ENCODE measurements at places on chromosomes 16 and 17. TPM values are rescaled to one million over a fixed set of nuclear protein-coding genes. Genes with fewer than 3 reads are reported as not detected.

The CDC27 gene
- 56.1 TPM for total RNA-seq

GRCh38 chr16:30458561-30459394, 13.1 kb upstream of the SEPHS2 start:
- no peak for DNase-seq

The FAM83G gene
- total RNA-seq, result 60.0 TPM

The SLC6A2 gene
- not detected for total RNA-seq

The TNFSF13 gene
- total RNA-seq, result 13.5 TPM

- DNase-seq, result no peak
Observed at GRCh38 chr16:50500171-50500874, 47.9 kb upstream of the NKD1 start.

- no peak for DNase-seq
Observed at GRCh38 chr17:77209330-77209748, 68.6 kb downstream of the SEC14L1 start.

DNA sequence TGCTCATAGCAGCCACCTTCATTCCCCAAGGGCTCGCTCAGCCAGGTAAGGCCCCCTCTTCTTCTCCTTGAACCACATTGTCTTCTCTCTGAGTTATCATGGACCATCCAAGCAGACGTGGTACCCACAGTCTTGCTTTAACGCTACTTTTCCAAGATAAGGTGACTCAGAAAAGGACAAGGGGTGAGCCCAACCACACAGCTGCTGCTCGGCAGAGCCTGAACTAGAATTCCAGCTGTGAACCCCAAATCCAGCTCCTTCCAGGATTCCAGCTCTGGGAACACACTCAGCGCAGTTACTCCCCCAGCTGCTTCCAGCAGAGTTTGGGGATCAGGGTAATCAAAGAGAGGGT, 272 bp downstream of the CCL2 start:
- DNase-seq, result no peak

The ACAP1 gene
- 3.6 TPM for total RNA-seq

The KLHL10 gene
- not detected for total RNA-seq

The PRAC2 gene
- total RNA-seq, result not detected

The ITGB4 gene
- total RNA-seq, result 17.8 TPM

The KRTAP3-2 gene
- total RNA-seq, result not detected

GRCh38 chr17:192666-193425, 11.4 kb upstream of the DOC2B start:
- DNase-seq, result no peak

The GNGT2 gene
- 0.58 TPM for total RNA-seq

DNA sequence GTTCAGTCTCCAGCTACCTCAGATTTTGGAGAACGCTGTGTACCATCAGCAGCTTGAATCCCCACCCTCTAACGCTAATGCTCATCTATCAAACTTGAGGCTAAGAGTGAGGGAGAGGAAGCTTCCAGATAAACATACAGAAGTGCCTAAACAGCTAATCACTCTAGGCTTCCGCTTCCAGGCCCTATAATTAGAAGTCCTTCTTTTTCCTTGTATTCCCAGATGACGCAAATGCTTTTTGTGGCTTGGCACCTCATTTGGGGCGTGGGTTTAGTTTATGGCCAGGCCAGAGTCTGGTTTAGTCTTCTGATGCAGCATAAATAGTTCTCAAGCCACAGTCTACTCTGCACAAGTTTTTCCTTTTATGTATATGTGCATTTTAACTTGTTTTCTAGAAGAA, 263.4 kb downstream of the BCAS3 start:
- no peak for DNase-seq

The GPATCH8 gene
- total RNA-seq, result 34.9 TPM

The SLC47A1 gene
- 1.0 TPM for total RNA-seq

GRCh38 chr17:68759343-68760140, 158.4 kb upstream of the FAM20A start:
- peak; percentile 71 for DNase-seq

DNA sequence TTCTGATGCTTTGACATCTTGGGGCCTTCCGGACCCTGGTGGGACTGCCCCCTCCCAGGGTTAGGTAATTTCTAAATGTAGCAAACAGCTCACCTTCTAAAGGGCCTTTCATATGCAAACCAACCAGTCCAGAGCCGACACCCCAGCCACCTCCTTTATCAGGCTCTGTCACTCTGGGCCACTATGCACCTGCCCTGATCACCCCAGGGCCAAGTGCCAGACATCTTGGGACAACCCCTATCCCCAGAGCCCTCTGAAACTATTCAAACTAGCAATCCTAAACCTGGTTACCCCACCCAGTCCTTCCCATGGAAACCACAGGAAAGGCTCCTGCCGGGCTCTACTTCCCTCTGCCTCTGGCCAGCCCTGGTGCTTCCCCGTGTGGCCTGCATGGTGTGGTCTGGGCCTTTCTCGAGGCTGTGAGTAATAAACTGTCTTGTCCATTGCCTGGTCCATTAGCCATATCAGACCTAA, 91.2 kb upstream of the TNRC6C start:
- DNase-seq, result no peak

DNA sequence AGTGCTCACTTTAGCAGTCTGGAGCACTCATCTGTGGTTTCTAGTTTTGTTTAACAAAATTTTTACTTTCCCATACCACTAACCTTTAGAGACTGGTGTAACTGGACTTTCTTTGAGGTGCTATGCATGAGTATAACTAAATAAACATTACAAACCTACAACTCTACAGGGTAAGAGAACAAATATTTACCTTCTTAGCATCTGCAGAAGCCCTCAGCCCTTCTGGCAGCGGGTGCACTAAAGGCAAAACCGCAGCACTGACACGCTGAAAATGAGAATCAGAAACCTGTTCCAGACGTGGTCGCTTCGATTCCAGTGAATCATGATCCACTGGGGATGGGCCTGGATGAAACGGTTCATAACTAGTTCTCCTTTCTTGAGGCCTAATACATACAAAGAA, 43.7 kb downstream of the NCOR1 start:
- DNase-seq, result no peak

DNA sequence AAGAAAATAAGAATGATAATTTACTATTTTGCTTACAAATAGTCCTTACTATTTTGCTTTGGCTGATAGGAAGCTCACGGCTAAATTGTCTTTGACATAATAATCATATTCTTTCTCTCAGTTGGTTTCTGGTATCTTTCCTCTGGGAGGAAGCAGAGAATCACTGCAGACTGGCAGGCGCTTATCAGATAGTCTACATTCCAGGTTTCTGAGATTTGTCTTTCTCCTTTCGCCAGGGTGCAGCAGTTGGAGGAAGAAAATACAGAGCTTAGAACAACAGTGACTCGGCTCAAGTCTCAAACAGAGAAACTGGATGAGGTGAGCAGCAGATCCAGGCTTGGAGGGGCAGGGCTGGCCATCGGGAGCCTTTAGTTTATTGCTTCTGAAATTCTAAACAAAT, 136.1 kb downstream of the RAB11FIP4 start:
- DNase-seq, result no peak

The OTOP3 gene
- total RNA-seq, result not detected

The ITGA3 gene
- total RNA-seq, result 1,029 TPM

The TBX2 gene
- total RNA-seq, result 7.7 TPM

DNA sequence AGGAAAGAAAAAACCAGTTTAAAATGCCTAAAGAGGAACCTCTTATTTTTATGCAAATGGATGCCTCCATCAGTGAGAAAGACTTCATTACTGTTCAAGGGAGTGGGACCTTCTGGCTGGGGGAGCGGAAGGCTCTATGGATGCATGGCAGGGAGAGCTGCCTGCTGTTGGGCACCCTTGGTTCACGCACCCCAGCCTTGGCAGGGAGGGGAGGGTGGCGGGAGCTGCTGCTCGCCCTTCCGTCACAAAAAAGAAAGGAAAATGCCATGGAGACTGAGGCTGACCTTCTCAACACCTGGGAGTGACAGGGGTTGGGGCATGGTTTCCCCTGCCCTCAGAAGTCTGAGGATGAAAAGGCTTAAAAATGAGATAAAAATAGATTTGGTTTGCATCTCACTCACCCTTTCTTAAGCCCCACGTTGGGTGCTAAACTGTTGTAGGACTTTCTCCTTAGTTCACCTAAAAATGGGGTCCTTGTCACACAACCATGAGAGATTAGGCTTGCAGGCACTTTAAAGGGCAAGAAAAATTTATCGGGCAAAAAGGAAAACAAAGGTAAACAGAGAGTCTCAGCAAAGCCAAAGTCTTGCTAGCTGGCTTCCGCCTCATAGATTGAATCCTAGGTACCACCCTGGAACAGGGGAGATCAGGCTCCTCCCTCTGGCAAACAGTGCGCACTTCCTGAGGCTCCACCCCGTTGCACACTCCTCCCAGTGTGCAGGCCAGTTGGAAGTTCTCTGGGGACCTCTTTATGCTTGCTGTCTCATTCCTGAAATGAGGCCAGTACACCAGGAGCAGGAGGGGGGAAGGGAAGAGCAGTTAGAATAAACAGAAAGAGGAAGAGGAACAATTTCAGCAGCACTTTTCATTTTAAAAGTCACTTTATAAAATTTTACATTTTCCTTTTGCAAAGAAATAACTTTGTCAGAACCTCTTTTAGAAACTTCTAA, 31.6 kb downstream of the PHKB start:
- no peak for DNase-seq

The CHTF8 gene
- 136 TPM for total RNA-seq

DNA sequence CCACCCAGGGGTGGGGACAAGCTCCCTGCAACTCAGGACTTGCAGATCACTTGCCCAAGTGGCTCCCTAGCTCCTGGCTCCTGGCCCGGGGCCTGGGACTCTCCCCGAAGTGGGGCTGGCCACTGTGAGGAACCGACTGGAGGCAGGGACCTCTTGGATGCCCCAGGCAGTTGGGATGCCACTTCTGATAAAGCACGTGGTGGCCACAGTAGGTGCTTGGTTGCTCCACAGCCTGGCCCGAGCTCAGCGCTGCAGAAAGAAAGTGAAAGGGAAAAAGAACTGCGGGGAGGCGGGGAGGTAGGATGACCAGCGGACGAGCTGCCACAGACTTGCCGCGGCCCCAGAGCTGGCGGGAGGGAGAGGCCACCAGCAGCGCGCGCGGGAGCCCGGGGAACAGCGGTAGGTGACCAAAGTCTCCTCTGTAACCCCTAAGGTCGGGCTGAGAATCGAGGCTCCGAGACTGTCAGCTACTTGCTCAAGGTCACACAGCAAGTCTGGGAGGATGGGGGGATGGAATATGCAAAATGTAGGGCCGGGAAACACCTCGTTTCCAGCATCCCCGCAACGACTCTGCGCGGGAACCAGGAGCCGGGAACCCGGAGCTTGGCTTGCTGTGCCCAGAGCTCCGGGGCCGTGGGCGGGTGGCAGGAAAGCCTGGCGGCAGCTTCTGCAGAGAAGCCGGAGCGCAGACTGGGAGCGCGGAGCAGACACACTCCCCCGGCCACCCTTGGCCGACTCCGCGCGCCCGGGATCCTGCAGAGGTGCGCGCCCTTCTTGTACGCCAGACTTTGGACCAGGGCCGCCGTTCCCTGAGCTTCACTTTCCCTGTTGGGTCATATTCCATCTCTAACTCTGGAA, 1.9 kb downstream of the CIITA start:
- no peak for DNase-seq

GRCh38 chr16:70685938-70686375, at the start of gene MTSS2:
TSS of gene MTSS2 (minus strand) at chr16:70686053. CDS start at chr16:70685791, 262 bp downstream.
- DNase-seq, result no peak

The FA2H gene
- 12.4 TPM for total RNA-seq

DNA sequence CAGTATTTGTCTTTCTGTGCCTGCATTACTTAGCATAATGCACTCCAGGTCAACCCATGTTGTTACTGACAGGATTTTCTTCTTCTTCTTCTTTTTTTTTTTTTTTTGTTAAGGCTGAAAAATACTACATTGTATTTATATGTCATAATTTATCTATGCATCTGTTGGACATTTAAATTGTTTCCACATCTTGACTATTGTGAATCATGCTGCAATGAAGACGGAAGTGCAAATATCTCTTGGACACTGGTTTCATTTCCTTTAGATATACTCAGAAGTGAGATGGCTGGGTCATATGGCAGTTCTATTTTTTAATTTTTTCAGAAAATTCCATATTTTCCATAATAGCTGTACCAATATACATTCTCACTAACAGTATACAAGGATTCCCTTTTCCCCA, 272.7 kb upstream of the PMFBP1 start:
- no peak for DNase-seq

DNA sequence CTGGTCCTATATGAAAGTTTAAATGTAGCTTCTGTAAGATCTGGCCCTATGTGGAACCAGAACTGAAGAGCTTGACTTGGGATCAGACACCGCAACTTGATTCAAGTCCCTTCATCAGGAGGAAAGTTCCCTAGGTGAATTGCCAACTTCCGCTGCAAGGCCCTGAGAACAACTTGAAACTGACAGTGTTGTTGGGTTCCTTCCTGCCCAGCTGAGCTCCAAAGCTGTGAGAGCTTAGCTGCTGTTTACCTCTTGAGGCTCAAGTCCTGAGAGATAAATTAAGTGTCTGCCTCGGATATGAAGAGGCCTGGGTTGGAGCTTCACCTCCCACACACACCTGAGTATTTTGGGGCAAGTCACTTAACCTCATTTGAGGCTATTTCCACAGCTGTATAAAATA, 44.7 kb downstream of the REXO5 start:
- no peak for DNase-seq

The HOXB3 gene
- total RNA-seq, result 24.0 TPM

GRCh38 chr17:72489272-72489641, 368.4 kb downstream of the SOX9 start:
- DNase-seq, result no peak

GRCh38 chr16:74073456-74073855, 223.2 kb upstream of the PSMD7 start:
- no peak for DNase-seq

- DNase-seq, result peak; percentile 93
Observed at GRCh38 chr16:89343501-89344457, 126.3 kb downstream of the ZNF778 start.

DNA sequence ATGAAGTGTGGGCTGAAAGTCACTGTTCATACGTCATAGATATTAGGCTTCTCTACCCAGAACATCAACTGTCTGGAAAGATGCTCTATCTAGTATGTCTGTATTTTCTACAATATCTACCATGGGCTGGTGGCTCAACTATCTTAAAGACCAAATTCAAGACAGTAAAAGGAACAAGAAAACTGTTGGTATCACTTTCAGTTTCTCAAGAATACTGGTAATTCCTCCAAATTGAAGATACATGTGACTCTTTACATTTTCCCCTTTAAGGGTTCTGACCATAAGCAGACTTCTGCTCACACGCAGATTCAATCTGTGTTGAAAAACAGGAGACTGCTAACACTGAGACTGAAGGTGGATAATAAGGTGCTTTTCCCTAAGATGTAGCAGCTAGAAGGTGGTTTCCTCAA, 24.2 kb downstream of the XPO6 start:
- DNase-seq, result no peak

DNA sequence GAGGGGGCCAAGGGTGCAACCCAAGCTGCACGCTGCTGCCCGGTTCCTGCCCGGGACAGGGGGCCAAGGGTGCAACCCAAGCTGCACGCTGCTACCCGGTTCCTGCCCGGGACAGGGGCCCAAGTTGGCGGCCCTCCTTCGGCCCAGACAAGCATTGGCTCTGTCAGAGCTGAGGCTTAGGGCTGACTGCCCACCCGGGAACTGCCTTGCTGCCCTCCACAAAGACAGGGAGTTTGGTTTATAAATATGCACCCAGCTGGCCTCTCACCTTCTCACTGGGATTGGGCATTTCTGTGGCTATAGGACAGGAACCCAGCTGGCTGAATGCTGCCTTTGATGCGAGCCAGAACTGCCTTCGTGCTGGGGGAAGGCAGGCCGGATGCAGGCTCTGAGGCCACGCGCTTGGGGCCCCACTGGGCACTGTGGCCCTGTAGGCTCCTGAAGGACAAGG, 105.7 kb downstream of the IRX5 start:
- DNase-seq, result no peak

The RASL10B gene
- 2.9 TPM for total RNA-seq

All from kidney epithelial cell (primary cell).